ENCODE measurements at places on chromosomes 1 and 21. TPM values are rescaled to one million over a fixed set of nuclear protein-coding genes. Genes with fewer than 3 reads are reported as not detected.

DNA sequence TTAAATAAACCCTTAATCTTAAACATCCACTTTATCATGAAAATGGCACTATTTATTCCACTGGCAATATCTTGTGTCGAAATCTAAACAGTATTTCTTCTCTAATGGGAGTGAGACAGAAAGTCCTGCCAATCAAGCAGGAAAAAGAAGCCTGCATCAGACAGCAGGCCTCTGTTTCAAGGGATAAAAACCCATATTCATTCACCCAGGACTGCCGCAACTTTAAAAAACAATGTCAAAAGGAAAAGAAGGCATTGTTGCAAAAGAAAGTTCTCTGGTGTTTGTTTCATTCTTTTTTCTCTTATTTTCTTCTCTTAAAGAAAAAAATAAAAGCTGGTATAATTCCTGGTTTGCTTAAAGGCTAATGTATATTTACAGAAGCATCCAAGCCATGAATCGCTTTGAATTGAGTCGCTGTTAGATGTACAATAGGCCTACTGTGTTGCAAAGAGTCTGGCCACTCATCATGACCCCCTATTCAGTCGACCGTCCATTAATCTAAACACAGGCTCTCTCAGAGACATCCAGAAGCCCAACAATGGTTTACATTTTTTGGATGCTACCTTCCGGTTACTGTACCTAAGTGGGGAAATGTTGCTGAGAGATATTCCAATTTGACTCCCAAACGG lies 48.7 kb upstream of the ZC3H11B start:
- no peak for DNase-seq

GRCh38 chr1:28537457-28538199 lies 15.3 kb upstream of the TRNAU1AP start:
- DNase-seq = no peak

DNA sequence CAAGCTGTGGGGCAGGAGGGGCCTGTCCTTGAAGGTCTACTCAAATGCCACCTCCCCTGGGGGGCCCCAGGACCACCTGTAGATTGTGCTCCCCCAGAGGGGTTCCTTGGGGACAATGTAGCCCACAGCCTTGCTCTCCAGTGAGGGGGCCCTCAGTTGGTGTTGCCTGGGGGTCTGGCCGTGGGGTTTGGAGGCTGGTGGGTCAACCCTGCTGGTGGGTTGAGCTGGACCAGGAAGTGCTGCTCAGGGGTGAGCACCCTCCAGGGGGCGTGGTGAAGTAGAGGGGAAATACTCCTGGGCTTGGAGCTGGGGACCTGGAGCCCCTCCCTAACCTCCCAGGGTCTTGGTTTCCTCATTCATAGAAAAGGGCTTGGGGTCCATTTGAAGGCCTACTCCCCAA lies 143.6 kb upstream of the WNT4 start:
- no peak for DNase-seq

- no peak for DNase-seq
Measured at GRCh38 chr1:198234520-198235251, 77.9 kb downstream of the NEK7 start.

DNA sequence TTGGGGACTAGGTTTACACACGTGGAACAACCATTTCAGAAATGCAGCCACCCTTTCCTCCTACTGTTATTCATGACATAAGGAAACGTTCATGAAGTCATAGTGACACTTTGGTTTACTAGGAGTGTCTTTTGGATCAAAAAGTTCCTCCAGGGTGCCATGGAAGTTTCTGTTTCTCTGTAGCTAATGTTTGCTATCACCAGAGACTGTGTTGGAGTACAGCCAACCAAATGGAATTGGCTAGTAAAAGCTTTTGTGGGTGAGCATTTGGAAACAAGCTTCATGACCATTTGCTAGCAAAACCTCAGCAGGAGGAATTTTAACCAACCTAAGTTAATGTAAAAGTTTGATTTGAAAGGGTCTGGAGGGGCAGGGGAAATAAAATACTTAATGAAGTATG lies 43.9 kb upstream of the ADGRL2 start:
- no peak for DNase-seq

DNA sequence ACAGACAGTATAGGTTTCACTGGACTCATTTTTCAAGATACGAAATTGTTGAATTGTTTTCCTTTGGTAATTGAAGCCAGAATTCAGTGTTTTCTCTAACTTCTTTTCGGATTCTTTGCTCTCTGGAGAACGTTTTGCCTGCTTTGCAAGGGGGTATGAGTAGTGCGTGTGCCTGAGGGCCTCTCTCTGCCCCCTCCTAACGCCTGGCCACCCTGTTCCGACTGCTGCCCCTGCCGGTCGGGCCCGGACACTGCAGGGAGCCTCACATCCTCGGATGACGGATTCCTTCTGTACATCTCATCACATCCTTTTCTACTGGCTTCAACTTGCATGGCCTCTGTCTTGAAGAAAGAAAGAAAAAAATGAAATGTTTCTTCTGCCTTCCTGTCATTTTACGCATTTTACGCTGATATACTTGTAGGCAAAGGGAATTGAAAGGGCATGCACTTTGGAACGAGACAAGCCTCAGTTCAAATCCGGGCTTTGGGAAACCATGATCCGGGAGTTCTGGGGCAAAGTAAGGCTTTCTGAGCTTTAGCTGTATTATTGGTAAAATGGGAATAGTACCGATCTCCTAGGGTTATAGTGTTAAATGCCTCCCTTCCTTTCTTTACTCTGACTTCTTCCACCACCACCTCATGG lies 65.1 kb downstream of the DISC1 start:
- no peak for DNase-seq

DNA sequence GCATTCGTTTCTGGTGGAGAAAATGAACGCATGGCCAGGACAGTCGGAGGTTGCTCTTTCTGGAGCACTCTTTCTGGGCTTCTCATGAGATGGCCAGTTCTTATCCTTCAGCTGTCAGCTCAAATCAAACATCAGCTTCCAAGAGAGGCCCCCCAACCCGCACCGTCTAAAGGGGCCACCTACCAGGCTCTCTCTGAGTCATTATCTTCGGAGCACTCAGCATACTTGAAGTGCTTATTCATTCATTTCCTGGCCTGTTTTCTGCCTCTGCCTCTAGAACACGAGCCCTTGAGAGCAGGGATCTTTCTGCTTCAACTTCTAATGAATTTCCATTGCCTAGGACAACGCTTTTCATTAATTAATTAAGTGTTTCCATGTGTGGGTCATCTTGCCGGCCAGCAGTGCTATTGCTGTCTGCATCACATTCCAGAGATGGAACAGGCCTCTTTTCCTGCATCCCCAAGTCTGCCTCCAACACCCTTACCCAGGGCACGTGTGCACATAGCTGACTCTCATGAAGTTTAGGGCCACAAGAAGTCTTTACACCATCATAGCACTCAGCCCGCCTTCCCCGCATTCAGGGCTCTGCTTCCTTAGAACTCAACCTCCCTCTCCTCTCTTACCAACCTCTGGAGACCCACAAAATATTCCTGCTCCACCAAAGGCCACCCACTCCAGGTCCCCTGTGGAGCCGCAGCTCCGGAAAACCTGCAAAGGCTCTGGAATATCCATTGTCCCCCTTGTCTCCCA lies 52.1 kb upstream of the LAPTM5 start:
- no peak for DNase-seq

- DNase-seq = no peak
Measured at GRCh38 chr1:95653618-95654017, 419.6 kb downstream of the RWDD3 start.

DNA sequence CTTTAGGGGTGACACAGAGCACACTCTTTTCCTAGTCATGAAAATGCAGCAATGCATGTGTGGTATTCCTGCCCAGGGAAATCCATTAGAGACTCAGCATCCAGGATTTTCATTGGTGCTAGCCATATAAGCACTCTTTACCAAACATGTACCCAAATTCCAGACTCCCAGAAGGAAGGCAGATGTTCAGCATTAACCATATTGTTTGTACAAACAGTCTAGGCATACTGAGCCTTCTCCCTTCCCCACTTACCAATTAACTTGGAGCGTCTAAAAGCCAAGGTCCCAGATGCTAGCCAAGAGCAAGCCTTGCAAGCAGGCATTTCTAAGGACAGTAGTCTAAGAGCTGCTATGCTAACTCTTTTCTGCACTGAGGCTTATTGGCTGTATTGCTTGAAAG lies 27.9 kb downstream of the ZBED6 start:
- no peak for DNase-seq

Gene EIF4G3
- polyA plus RNA-seq = 44.6 TPM

Gene SOX13
- 4.9 TPM for polyA plus RNA-seq

Gene FALEC
- polyA plus RNA-seq = 0.13 TPM

All from keratinocyte (primary cell).